SK-N-MC (cell line): ENCODE measurements at places on chromosomes 12 and 14.

DNA sequence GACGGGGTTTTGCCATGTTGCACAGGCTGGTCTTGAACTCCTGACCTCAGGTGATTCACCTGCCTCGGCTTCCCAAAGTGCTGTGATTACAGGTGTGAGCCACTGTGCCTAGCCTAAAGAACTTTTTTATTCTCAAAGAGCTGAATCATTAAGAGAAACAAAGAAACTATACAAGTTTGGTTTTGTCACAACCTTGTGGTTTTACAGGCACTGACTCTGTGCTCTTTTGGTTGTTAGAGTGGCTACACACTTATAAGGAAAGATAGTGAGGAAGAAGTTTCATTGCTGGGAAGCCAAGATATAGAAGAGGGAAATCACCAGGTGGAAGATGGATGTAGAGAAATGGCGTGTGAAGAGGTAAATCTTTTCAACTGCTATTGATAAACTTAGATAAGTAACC, 10.1 kb upstream of the DNAH10 start:
- DNase-seq, result no peak

- DNase-seq, result no peak
Observed at GRCh38 chr12:91622981-91623380, 440.4 kb upstream of the DCN start.

- no peak for DNase-seq
Observed at GRCh38 chr12:92551853-92552397, 150.9 kb upstream of the PLEKHG7 start.

GRCh38 chr14:75196468-75196867, 20.1 kb upstream of the TMED10 start:
- DNase-seq, result no peak

GRCh38 chr12:99427104-99427503, 220.4 kb upstream of the GARIN6 start:
- no peak for DNase-seq

DNA sequence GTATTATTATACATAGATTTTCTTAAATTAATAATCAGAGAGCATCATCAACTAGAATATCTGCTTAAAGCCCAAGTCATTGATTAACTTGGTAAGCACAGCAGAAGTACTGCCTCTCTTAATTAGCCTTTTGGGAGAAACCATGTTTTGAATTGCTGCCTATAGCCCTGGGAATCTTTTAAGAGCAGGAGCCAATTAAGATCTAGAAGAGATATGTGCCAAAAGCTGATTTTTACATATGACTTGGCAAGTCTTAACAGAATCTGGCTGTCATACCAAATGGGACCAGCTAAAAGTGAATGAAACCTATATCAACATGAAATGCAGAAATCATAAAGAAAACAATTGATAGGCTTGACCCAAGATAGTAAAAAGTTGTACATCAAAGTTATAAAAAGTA, 23.2 kb upstream of the WNK1 start:
- DNase-seq, result no peak

GRCh38 chr14:84864548-84865271, 665.2 kb upstream of the FLRT2 start:
- no peak for DNase-seq

DNA sequence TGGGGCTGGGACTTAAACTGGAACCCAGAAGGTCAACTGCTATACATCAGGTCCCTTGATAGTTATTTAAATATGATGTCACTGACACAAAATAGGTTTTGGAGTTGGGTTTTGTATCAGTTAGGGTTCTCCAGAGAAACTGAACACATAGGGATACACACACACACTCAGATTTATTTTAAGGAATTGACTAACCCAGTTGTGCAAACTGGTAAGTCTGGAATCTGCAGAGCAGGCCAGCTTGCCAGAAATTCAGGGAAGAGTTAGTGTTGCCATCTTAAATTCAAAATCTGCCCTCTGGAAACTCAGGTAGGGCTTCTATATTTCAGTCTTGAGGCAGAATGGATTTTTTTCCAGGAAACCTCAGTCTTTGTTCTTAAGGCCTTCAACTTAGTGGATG, 36.9 kb downstream of the MAPK1IP1L start:
- DNase-seq, result no peak

DNA sequence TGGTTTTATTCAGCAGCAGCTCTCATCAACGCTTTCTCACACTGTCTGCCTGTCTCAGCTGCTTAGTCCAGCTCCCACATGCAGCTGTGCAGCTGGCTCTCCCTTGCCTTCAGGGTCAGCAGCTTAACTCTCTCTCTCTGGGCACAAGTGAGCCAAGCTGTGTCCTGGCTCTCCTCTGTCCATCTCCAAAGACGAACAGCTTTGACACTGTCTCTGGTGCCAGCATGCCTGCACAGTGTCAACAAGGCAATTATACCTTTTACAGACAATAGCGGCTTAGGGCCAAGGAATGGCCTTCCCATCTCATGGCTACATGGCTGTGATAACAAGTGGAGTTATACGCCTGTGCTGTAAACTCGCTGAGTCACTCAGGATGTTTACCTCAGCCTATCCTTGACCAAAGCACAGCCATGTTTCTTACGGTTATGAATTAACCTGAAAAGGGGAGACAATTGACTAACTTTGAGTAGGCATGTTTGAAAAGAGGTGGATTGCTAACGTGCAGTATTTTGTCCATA, 38.4 kb upstream of the MANSC4 start:
- DNase-seq, result no peak

- DNase-seq, result no peak
Observed at GRCh38 chr12:13141686-13142085, 38.2 kb upstream of the GSG1 start.

DNA sequence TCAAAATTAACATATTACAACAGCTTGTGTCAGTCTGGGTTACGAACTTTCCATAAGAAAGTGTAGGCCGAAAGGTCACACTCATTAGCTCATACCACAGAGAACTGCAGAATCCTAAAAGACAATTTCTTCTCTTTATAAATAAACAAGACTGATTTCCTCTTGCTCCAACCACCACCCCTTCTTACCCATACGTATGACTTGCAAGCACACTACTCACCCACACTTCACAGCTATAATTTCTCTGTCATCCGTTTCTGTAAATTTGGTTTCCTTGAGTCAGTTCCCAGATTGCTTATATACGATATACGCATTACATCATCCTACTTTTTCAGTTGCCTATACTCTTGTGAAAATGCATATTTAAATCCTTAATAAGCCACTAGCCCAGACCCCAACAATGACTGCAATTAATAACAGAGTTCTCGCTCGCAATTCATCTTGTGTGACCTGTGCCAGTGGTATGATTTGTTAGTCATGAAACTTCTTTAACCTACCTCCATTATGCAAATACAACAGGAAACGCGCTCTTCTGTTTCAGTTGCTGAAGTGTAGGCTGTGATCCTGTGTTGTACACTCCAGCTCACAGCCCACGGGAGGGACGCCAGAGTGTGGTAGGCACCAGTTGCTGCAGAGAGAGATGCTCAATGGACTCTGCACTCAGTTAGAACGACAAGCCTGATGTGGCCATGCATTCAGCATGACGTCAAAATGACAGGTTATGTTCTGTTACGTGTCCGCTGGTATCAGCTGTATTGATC, 417.6 kb downstream of the PDZRN4 start:
- DNase-seq, result no peak
